ENCODE measurements at places on chromosomes 4 and X.

- no peak for DNase-seq
These were observed 10.4 kb downstream of the SLC10A7 start for GRCh38 chr4:146511381-146511780.

DNA sequence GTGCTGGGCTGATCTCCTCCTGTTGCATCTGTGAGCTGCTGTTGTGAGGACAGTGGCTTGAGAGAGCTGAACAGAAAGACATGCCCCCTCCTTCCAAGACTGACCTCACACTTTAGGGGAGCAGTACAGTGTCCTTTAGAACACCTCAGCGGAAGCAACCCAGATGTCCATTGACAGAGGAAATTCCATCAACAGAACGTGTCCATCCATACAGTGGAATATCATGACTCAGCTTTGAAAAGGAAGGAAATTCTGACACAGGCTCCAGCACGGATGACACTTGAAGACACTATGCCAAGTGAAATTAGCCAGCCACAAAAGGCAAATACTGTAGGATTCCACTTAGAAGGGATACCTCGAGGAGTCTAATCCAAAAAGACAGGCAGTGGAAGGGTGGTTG lies 103.5 kb downstream of the GPR143 start:
- DNase-seq: no peak

GRCh38 chrX:10665681-10666080 lies 45.3 kb upstream of the MID1 start:
- no peak for DNase-seq

- no peak for DNase-seq
These were observed 129.1 kb downstream of the CBR4 start for GRCh38 chr4:168880811-168881595.

- no peak for DNase-seq
These were observed 166.5 kb downstream of the FBXW7 start for GRCh38 chr4:152369203-152369901.

DNA sequence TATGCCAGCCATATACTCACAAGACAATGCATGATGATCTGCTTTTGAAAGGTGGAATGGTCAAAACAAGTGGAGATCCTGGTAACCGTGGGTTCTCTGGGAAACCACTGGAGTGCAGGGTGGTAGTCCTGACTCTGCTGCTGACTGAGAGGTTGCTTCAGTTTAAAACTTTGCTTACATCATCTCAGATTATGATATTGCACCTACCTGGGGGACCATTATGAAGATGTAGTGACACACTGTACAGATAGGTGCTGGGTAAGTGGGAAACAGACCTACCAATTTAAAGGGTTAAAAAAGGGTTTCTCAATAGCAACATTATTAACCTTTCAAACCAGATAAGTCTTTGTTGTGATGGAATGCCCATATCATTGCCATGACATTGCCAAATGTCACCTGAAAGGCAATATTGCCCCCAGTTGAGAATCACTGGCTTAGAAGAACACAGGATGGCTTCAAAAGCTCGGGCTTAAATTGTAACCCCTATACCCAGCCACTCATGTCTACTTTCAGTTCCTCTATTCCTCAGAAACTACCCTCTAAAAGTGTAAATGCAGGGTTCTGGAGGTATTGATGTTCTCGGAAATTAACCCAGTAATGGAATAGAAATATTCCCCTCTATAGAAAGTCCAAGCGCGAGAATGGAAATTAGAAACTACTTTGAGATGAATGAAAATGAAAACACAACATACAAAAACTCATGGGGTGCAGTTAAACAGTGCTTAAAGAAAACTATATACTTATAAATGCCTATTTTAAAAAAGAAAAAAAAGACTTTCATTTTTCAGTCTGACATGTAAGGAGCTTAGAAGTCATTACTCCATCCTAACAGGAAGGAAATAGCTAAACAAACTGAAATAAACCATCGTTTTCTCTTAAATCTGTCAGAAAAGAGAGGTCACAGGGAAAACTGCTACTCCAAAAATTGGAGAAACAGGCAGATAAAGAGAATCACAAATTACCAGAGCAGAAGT lies 65.8 kb downstream of the ARHGEF6 start:
- no peak for DNase-seq

DNA sequence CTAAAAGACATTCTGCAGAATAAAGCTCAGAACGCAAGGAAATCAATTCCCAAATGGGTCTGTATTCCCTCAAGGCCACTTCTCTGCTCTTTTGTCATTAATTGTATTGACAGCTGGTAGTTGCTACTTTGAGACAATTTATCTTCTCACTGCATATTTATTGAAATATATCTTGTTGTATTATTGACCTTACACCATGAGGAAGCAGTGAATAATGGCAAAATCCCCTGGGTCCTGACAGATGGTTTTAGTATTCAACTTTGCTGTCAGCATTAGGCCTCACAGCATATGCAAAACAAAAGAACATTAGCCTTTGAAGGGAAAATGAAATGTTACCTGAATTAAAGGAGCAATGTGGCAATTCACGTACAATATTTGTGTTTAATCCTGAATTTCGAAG lies 406.1 kb upstream of the TRAM1L1 start:
- no peak for DNase-seq

GRCh38 chr4:187065806-187066205 lies 342.1 kb upstream of the FAT1 start:
- DNase-seq: no peak

DNA sequence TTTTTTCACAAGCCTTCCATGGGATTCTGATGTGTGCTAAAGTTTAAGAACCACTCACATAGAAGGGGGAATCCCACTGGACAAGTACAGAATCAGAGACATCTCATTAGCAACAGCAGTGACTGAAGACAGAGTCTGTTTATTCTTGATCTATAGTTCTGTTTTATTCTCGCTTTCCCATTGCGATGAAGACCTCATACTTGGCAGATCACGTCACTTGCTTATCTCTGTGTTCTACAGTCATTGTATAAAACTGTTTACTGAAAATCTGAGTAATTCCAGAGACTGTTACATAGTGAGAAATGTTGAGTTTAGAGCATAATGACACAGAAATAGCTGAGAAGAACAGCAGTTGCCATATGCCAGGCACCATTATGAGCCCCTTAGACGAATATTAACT lies 185.5 kb downstream of the PTTG2 start:
- no peak for DNase-seq

GRCh38 chr4:1898681-1899080 lies 27.5 kb downstream of the NSD2 start:
- no peak for DNase-seq

DNA sequence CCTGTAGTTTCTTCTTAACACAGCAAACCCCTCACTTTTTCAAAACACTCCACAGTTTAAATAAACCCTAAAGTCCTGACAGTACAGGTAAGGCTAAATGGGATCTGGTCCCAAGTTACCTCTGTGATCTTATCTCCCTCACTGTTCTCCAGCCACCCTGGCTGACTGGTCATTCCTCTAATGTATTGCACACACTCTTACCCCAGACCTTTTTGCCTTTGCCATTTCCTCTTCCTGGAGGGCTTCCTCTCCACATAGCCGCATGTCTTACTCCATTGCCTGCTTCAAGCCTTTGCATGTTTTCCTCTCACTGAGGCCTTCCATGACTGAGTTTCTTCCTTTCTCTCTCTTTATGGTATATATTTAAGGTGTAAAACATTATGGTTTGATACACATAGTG lies 19.5 kb upstream of the ANXA3 start:
- no peak for DNase-seq

GRCh38 chrX:9871701-9872268 lies 85.6 kb downstream of the SHROOM2 start:
- DNase-seq: no peak

DNA sequence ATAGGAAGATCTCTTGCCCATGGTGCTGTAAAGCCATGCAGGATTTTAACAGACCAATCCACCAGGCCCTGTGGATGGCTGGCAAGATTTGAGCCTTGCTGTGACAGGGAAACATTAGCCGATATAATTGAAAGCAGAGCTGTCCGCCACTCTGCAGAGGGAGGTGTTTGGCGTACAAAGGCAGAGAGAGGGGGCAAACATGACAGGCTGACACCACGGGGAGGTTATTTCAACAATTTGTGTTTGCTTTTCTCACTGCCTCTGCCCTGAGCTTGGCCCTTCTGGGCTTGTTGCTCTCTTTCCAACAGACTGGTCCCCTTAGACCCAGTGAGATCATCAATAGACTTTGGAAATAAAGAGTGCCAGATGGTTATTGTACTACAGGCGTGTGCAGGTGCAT lies 59.4 kb downstream of the CLNK start:
- DNase-seq: no peak

GRCh38 chr4:147991543-147992283 lies 259.8 kb downstream of the ARHGAP10 start:
- DNase-seq: no peak

- no peak for DNase-seq
These were observed 110.5 kb downstream of the IL1RAPL1 start for GRCh38 chrX:28697732-28698131.

GRCh38 chrX:76918033-76918432 lies 490.5 kb downstream of the MAGEE1 start:
- no peak for DNase-seq

- no peak for DNase-seq
These were observed 28.2 kb upstream of the IGSF1 start for GRCh38 chrX:131317326-131317725.

DNA sequence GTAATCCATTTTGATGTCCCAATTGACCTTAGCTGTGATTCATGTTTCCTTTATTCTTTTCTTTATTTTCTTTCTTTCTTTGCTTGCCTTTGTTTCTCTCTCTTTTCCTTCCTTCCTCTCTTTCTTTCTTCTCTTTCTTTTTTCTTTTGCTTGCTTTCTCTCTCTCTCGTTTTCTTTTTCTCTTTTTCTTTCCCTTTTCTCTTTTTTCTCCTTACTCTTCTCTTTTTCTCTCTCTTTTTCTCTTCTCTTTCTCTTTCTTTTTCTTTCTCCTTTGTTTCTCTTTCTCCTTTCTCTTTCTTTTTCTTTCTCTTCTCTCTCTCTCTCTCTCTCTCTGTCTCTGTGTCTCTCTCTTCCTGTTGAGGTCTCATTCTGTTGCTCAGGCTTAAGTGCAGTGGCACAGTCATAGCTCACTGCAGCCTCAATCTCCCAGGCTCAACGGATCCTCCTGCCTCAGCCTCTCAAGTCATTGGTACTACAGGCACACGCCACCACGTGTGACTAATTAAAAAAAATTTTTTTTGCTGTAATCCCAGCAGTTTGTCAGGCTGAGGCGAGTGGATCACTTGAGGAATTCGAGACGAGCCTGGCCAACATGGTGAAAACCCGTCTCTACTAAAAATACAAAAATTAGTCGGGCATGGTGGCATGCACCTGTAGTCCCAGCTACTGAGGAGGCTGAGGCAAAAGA lies 8.0 kb upstream of the DHRSX start:
- DNase-seq: no peak

DNA sequence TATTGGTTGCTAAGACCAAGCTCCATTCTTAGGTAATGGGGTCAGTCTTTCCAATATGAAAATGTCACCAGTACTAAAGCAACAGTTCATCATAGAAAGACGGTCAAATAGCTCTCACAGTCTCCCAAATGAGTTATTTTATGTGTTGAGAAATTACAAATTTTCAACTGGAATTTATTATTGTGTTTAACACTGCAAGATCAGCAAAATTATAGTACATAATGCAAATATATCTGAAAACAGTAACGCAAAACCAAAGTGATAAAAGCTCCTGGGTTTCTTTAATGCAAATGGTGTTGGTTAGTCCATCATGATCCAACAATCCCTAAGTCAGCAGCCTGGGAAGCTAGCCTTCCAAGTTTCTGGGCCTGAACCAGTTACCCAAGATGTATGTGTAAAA lies 61.5 kb upstream of the EGFL6 start:
- DNase-seq: no peak

- DNase-seq: no peak
These were observed 50.3 kb downstream of the MAML3 start for GRCh38 chr4:140103676-140104075.

DNA sequence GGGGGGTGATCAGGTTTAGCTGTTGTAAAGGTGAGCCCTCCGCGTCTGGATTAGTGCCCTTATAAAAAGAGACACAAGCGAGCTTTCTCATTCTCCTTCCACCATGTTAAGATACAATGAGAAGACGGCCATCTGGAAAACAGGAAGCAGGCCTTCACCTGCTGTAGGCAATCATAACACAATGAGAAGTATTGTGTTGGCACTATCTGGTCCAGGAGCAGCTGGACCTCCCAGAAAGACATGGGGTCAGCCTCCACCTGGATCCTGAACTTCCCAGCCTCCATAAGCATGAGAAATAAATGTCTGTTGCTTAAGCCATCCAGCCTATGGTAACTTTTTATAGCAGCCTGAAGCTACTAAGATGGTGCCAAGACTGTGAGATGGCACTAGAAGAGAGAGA lies 8.6 kb upstream of the SMIM20 start:
- DNase-seq: no peak

Data from stimulated activated CD8-positive, alpha-beta memory T cell treated with anti-CD3 and anti-CD28 coated beads, Interleukin-2, amount 100 ng/mL, for 1 hour (primary cell).